ENCODE measurements at places on chromosomes 4 and X.

DNA sequence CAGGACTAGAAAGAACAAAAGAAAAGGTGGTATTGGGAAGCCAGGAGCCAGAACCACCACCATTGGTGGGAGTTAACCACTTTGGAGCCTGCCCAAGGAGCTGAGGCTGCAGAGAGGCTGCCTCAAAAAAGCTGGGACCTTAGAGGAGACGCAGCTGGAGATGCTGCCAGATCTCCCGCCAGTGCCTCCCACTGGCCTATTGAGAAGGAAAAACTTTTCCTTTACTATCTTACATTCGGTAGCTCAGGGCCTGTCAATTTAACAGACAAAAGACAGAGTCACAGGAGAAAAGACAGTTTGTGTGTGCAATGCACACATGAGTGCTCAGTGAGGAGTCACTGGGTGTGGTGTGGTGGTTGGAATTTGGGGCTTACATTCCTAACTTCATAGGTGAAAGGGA lies 52.4 kb upstream of the HPSE start:
- DNase-seq = no peak

GRCh38 chrX:66163447-66163846 lies 600 bp upstream of the HEPH start:
- no peak for DNase-seq

- no peak for DNase-seq
Measured at GRCh38 chr4:86532851-86533250, 61.3 kb upstream of the PTPN13 start.

DNA sequence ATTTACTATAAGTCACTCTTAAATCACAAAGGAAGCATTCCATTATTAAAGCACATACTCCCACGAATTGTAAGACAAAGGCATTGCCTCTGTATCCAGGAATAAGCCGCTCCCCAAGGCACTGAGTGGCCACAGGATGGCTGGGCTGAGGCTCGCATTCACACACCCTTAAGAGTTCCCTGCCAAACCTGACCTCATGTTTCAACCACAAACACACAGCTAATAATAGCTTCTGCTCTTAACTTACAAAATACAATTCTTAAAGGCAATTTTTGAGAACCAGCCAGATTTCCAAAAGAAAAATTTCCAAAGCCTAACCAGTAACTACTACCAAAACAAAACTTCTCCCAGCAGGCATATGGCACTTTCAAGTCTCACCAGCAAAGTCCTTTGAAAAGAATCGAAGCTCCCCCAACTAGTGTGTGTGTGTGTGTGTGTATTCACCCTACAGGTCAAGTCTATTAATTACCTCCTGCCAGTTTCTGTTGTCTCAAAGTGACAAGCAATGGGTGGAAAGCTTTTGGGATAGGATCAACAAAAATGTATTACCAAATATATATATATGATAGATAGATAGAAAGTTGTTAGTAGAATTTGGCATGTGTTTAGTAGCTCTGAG lies 36.0 kb downstream of the ARHGAP6 start:
- DNase-seq = no peak

All from GM12864 (cell line).